ENCODE measurements at places on chromosomes 1 and 21. TPM values are rescaled to one million over a fixed set of nuclear protein-coding genes. Genes with fewer than 3 reads are reported as not detected.
A peak's percentile ranks its signal among the peaks of the same experiment; 100 is the strongest.

The RCSD1 gene
- 69.0 TPM for total RNA-seq

The VWA5B1 gene
- 0.05 TPM for total RNA-seq

The GOLT1A gene
- not detected for total RNA-seq

The DPT gene
- not detected for total RNA-seq

The LENEP gene
- total RNA-seq, result 0.77 TPM

The RIPK4 gene
- total RNA-seq, result 1.1 TPM

- ATAC-seq, result peak; percentile 54
Measured at GRCh38 chr1:186620566-186621350, 59.5 kb downstream of the PTGS2 start.

DNA sequence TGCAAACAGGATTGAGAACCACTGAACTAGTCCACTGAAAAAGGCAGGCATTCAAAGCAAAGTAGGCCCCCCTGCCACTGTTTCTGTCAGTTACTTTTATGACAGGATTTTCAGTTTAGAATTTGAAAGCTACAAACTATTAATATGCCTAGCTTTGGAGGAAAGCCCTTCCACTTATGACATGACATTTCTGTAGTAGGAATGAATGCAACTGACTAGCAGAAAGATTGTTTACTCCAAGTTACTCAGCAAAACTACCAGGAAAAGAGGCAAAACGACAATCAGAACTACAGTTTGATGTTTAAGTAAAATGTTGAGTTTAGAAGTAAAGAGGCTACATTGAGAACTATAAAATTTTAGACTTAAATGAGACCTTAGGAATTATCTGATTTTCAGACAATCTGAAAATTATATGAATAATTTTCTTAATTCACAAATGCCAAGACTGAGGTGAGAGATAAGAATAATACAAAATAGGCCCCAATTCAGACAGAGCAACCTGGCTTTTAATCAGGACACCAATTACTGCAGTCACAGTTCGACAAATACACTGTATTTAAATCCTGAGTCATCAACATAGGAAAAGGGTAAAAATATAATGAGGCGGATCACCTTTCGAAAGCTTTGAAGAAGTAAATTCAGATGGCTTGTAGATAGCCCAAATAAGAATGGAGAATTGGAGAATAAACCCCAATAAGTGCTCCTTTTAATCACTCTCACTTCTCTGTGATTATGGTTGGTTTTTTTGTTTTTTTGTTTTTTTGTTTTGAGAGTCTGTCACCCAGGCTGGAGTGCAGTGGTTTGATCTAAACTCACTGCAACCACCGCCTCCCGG is 2.2 kb downstream of the PRKAB2 start:
- no peak for ATAC-seq

- ATAC-seq, result no peak
Measured at GRCh38 chr1:77031106-77031662, 163.9 kb downstream of the ST6GALNAC5 start.

DNA sequence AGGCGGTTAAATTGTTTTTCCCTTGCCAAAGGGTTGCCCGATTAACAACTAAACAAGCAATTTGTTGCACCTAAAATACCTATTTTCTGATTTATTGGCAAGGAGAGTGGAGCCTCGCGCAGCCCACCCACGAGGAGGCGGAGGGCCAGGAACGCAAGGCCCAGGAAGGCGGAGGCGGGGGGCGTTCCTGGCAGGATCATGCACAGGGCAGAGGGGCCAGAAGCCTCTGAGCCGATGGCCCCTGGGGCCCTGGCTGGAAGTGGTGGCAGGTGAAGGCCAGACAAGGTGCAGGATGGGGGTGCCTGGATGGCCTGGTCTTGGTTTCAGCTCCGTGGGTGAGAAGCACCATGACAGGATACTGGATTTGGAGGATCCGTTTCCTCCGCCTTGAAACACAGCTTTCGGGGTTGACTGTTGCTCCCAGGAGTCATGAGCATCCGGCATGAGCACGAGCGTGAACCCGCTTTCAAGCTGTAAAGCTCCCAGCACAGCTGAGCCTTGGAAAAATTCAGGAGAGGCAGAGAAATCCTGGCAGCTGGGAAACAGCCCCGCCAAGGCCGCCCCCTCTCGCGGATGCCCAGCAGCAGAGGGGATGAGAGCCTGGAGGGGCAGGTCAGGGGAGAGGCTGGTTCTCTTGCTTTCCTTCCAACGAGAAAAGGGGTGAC is 35.0 kb downstream of the AJAP1 start:
- ATAC-seq, result no peak

DNA sequence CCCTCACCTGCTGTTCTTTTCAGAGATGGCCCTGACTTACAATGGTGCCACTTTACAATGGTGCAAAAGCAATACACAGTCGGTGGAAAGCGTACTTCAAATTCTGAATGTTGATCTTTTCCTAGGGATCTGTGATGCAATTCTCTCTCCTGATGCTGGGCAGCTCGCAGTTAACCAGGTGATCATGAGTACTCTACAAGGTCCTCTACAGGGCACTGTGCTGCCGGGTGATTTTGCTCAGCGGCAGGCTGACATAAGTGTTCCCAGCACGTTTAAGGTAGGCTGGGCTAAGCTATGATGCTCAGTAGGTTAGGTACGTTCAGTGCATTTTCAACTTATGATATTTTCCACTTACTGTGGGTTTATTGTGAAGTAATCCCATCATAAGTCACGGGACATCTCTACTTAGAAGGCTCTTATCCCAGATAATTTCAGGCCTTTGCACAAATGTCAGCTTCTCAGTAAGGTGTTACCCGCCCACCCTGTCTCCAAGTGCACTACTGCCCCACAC is 126.5 kb downstream of the KCNN3 start:
- ATAC-seq, result no peak

DNA sequence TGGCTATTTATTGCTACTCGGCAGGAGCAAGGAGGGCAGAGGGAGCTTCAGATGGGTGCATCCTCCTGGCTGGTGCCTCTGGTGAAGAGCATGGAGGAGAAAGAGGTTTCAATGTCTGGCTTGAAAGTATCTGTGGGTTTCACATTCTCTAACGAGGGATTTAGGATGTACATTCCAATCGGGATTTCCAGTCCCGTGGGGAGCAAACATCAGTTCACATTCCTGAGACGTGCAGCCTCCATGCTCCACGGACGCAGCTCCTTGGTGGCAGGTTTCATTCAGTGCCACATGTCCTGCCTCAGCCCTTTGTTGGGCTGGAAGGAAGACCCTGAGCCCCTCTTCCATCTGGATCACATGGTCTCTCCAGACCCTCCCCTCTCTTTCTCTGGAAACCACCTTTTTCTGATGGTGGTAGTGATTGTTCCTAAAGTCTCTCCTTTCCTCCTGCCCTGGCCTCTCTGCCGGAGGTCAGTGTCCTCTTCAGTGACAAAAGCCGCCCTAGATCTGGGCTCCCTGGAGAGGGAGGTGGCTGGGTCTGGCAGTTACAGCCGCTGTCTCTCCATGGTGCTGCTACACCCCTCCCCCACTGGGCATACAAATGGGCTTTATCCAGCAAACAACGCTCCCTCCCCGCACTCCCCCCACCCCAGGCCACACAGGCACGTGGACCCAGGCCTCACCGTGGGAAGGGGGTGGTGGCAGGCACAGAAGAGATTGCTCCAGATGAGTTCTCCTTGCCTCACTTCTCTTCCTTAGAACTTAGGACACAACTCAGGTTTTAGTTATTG is 826 bp upstream of the CA14 start:
- ATAC-seq, result no peak
